ENCODE measurements at places on chromosomes 1 and 21.

- DNase-seq, result no peak
Measured at GRCh38 chr21:35829067-35829466, 231.3 kb downstream of the SETD4 start.

DNA sequence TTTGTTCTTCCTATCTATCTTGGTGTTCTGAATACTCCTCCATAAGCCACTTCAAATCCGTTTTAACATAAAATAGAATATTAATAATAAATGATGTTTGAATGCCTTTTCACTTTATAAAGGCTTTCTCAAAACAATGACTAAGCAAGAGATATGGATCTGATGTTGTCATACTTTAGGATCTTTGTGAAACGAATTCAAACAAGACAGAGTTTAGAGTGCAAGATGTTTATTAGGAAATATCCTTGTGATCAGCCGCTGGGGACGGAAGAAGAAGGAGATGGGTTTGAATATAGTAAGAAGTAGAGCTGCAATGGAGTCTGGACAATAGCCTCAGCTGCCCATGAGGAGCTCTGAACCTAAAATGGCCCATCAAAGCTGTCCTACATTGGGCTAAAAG, 351.8 kb downstream of the NEGR1 start:
- DNase-seq, result no peak

GRCh38 chr21:23398726-23399125, 2208.6 kb downstream of the MRPL39 start:
- DNase-seq, result no peak

GRCh38 chr1:228795596-228795995, 60.3 kb downstream of the RHOU start:
- DNase-seq, result no peak

GRCh38 chr1:22854688-22855565, 117.7 kb downstream of the LACTBL1 start:
- no peak for DNase-seq

DNA sequence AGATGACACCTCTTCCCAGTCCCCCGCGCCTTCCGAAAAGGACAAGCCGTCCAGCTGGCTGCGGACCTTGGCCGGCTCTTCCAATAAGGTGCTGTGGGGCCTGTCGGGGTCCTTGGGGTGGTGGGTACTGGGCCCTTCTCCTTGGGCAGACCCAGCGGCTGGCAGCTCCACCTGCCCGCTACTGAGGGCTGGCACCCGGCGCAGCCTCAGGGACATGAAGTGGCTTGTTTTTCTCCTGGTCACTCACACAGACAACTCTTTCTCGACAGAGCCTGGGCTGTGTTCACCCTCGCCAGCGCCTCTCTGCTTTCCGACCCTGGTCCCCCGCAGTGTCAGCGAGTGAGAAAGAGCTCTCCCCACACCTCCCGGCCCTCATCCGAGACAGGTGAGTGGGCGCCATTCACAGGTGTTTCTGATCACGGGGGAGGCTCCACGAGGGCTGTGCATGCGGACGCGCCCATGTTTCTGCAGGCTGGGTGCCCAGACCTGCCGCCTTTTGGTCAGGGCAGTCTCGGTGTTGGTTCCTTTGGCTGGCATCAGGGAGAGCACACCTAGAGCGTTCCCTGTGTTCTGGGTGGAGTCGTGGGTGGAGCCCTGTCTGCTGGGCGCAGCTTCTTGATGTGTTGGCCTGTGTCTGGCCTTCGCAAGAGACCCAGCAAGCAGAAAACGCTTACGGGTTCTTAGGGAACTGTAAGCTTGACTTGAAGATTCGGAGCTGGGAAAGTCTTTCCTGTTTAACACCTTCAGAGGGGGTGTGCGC, 75.1 kb downstream of the SKI start:
- DNase-seq, result no peak

- no peak for DNase-seq
Measured at GRCh38 chr1:28592321-28593071, 431 bp downstream of the RAB42 start.

- DNase-seq, result no peak
Measured at GRCh38 chr21:17089091-17089491, 423.8 kb upstream of the CXADR start.

DNA sequence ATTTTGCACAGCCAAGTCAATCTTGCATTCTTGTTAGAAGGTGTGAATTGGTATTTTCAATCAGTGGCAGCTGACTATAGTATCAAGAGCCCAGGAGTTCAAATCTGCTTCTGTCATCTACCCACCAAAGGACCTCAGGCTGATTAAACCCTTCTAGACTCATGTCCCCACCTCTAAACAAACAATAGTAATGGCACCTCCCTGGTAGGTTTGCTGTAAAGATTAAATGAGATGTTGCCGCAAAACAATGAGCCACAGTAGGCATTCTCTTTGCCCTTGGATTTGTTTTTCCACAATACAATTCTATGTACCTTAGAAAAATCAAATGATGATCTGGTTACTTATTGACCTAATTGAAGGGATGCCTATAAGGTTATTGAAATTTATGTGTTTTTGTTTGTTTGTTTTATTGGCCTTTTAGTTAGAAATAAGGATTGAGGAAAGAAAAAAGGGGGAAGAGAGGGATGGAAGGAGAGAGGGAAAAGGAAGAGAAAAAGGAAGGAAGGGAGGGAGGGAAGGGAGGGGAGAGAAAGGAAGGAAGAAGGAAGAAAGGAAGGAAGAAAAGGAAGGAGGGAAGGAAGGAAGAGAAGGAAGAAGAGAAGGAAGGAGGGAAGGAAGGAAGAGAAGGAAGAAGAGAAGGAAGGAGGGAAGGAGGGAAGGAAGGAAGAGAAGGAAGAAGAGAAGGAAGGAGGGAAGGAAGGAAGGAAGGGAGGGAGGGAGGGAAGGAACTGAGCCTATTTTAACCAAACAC, 110.7 kb downstream of the ETS2 start:
- no peak for DNase-seq

- DNase-seq, result no peak
Measured at GRCh38 chr1:72606216-72606810, 324.0 kb upstream of the NEGR1 start.

- DNase-seq, result no peak
Measured at GRCh38 chr1:242057745-242058115, 58.8 kb upstream of the MAP1LC3C start.

DNA sequence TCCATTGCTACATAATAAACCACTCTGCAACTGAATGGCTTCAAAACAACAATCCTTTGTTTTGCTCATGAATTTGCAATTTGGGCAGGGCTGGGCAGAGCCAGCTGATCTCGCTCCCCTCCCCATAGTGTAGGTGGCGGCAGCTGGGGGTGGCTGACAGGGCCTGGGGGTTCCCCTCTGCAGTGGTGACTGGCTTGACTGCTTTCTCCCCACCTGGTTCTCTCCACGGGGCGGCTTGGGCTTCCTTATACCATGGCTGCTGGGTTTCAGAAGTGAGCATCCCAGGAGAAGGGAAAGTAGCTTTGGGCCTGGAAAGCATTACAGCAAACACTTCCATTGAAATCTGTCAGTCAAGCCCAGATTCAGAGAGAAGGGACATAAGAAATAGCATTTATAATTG, 129.7 kb upstream of the ZBTB40 start:
- no peak for DNase-seq

DNA sequence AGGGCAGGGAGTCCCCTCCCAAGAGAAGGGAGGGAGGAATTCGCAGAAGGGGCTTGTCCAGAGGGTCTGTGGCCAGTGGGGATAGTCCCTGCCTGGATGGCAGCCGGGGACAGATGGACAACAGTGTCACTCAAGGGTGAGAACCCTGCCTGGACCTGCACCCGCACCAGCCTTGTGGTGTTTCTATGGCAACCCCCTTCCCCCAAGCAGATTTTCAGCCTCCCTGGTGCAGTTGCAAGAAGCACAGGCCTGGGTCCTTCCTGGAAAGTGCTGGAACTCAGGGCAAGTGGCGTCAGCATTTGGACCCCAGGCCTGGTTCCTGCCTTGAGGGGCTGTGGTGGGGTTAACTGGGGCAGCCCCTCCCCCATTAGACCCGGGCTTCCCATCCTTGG, 83.8 kb upstream of the ACTL8 start:
- DNase-seq, result no peak

GRCh38 chr1:83546874-83547273, 452.1 kb downstream of the TTLL7 start:
- no peak for DNase-seq

DNA sequence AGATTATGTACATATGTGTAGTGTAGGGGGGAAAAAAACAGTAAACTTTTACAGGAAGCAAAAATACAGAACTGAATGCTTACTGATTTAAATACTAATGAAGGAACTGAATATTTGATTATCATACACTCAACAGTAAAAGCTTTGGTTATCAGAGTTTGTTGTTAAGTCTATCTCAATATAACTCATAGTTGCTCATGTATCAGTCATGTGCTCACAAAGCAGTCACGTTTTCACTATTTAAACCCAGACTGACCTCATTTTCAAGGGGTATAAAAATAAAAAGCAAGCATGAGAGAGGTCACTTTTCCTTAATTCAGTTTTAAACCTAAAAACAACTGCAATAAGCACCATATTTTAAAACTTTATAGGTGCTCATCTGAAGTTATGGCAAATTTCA, 6.9 kb upstream of the NRAS start:
- no peak for DNase-seq

DNA sequence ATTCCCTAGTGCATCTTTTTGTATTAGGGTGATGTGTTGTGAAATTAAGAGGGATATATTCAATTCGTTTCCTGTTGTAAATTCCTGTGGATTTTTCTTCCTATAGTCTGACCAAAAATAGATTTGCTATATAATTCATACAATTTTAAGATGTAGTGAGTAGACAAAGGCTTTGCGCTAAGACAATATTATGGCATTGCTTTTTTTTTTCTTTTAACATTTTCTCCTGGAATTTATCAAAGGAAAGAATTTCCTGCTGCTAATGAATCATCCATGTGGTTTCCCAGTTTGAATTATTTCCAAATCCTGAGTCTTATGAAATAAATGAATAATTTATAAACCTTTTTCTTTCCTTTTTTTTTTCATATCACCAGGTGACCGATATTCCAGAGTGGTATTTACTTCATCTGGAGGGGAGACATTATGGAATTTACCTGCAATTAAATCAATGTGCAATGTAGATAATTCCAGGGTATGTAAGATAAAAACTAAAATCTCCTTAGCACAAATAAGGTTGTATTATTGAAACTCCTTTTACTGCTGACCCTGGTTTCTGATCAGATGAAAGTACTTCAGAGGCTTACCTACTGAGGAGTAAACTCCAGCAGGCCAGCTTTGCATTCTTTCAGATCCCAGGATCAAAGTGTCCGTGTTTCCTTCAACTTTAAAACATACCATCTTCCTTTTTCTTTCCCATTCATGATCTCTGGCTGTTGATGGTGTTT, 148.4 kb downstream of the TLR5 start:
- DNase-seq, result peak; percentile 74

DNA sequence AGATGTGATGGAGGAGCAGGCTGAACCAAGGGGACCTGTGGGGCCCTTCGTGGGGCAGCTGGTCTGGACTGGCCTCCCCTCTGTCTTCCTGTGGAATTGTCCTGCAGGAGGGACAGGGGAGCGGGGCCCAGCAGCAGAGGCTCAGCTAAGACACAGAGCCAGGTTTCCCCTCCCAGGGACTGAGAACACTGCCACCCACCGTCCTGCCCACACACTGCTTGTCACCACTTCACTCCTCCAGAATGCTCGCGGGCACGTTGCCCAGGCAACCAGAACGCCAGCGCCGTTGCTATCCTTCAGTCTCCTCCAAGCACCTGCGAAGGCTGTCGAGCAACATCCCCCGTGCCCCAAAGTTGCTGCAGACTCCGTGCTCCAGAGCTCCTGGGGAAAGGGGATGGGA, 46.4 kb downstream of the AJAP1 start:
- no peak for DNase-seq

- no peak for DNase-seq
Measured at GRCh38 chr1:240808381-240808780, 196.4 kb upstream of the GREM2 start.

GRCh38 chr1:159492575-159493323, 43.1 kb downstream of the OR10J5 start:
- DNase-seq, result peak; percentile 71

- no peak for DNase-seq
Measured at GRCh38 chr1:47568763-47569162, 130.9 kb downstream of the FOXD2 start.

GRCh38 chr1:53182111-53182593, 14.5 kb upstream of the CPT2 start:
- peak; percentile 51 for DNase-seq

- no peak for DNase-seq
Measured at GRCh38 chr1:74399249-74399648, 113.2 kb downstream of the LRRC53 start.

- no peak for DNase-seq
Measured at GRCh38 chr21:34200288-34200905, 127.0 kb downstream of the MRPS6 start.

DNA sequence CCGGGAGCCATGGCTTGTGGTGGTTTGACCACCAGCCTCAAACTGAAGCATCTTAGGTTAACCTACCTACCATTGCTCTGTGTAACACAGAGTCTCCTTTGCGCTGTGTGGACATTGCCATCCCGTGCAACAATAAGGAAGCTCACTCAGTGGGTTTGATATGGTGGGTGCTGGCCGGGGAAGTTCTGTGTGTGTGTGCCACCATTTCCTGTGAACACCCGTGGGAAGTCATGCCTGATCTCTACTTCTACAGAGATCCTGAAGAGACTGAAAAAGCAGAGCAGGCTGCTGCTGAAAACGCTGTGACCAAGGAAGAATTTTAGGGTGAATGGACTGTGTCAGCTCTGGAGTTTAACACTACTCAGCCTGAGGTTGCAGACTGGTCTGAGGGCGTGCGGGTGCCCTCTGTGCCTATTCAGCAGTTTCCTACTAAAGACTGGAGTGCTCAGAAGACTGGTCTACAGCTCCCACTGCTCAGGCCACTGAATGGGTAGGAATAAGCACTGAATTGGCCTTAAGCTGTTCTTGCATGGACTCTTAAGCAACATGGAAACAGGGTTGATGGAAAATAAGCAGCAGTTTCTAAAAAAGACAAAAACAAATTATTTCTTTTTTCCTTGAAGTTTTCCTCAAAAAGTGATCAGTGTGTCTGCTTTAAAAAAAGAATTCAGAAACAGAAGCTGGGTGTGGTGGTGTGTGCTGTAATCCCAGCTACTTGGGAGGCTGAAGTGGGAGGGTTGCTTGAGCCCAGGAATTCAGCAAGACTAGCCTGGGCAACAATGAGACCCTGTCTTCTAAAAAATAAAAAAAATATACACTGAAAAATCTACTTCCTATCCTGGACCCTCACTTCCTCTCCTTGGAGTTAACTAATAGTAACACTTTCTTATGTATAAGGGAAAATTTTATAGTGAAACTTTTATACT, 14.6 kb downstream of the CEP350 start:
- DNase-seq, result no peak

DNA sequence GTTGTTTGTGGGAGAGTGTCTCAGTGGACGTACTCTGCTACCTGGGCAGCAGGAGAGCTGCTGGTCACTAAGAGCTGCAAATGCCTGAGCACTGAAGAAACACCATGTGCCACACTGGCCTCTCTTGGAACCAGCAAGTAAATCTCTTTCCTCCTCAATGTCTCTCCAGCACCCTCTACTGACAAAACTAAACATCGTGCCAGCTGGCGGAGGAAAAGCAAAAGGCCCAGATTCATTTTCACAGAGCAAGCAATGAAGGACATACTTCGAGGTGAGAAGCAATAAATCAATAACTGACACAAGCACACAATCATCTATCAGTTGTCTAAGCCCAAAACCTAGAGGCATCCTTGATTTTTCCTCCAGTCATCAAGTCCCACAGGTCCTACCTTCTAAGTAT, 78.1 kb downstream of the RERE start:
- no peak for DNase-seq
